K562 (cell line): ENCODE measurements at places on chromosomes 7 and 10. TPM values are rescaled to one million over a fixed set of nuclear protein-coding genes. Genes with fewer than 3 reads are reported as not detected.

TNKS2 gene
- 13.5 and 15.2 TPM in 2 replicates for total RNA-seq

ACTR3C gene
- 10.0 and 10.8 TPM in 2 replicates for total RNA-seq

SPDYE5 gene
- total RNA-seq: 0.09 TPM in 1 of 2 replicates, not detected in the other

DRGX gene
- total RNA-seq: not detected in 2 replicates

NUDCD3 gene
- 64.2 and 67.5 TPM in 2 replicates for total RNA-seq

OR9A2 gene
- not detected in 2 replicates for total RNA-seq

BAZ1B gene
- 100 and 107 TPM in 2 replicates for total RNA-seq

TMEM178B gene
- total RNA-seq: 0.02 TPM in 1 of 2 replicates, not detected in the other

TNS3 gene
- total RNA-seq: 0.20 and 0.47 TPM in 2 replicates

HOXA5 gene
- not detected in 2 replicates for total RNA-seq
